ENCODE measurements at places on chromosomes 5 and 9.

GRCh38 chr9:86353655-86354010 lies 577 bp downstream of the TUT7 start:
- peak; percentile 6 for DNase-seq

GRCh38 chr5:23494558-23494957 lies 12.9 kb upstream of the PRDM9 start:
- no peak for DNase-seq

- no peak for DNase-seq
Observed at GRCh38 chr9:7974335-7974960, 174.9 kb upstream of the DMAC1 start.

DNA sequence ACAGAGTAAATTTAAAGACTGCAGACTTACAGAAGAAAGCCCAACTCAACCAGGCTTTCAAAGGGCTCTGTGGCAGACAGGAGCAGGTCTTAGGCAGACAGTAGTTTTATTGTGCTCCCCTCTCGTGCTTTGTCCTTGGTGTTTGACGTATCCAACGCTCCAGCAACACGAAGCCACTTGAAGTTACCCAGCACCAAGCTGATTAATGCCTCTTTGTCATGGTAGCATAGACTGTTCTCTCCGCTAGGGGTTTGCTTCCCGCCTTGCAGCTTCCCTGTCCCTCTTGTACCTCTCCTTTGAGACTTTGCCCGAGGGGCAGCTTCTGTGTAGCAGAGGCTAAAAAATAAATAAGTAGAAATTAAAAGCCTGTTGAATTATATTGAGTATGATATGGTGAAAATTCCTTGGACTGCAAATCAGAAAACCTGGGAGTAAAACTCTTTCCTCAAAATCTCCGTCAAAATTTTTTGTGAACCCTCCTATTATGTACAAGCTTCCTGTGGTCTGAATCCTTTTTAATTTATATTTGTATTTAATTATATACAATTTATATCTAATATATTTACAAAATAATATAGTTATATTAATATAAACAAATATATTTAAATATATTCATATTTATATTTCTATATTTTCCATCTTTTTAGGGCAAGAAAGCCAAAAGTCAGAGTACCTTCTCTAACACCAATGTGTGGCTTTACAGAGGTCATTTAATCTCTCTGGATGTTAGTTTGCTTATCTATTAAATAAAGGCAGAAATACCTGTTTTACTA lies 405.4 kb downstream of the DMAC1 start:
- DNase-seq: no peak

- peak; percentile 14 for DNase-seq
Observed at GRCh38 chr9:2622461-2623287, 1.1 kb downstream of the VLDLR start.

GRCh38 chr5:83973925-83974815 lies 253.5 kb upstream of the HAPLN1 start:
- no peak for DNase-seq

GRCh38 chr9:19924080-19924479 lies 135.2 kb upstream of the SLC24A2 start:
- DNase-seq: no peak

GRCh38 chr9:123929177-123929869 lies 603 bp downstream of the DENND1A start:
- DNase-seq: peak; percentile 36

- no peak for DNase-seq
Observed at GRCh38 chr5:14041528-14042192, 97.2 kb upstream of the DNAH5 start.

DNA sequence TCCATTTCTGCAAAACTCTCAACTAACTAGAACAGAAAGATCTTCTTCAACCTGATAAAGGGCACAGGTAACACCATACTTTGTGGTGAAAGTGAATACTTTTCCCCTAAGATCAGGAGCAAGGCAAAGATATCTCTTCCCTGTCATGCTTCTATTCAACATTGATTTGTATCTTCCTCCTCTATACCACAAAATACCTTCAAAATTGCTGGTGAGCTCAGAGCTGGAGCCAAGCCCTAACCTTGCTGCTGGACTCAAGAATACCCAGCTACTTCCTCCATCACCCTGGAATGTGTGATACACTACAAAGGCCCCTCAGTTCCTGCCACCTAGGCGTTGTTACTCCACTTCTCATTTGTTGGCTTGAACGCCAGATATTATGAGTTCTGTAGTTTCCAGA lies 499.0 kb downstream of the ACTL7B start:
- DNase-seq: no peak

DNA sequence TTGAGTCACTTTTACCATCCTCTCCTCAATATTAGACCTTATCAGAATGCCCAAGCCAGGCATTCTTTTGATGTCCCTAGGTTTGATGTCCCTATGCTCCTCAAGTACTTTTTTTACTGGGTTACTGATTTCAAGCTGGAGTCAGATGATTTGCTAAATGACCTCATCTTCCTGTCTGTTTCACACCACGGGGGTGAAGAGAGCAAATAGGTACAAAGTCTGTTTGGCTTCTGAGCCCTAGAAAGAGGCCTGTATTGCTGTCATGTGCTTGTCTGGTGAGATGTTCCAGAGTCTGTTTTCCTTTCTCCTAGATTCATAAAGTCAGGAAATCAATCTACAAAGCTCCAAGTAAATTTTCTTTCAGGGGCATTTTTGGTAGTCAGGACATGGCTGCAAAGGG lies 12.7 kb upstream of the DAB2 start:
- no peak for DNase-seq

GRCh38 chr5:135703016-135703550 lies 124.3 kb upstream of the CXCL14 start:
- no peak for DNase-seq

DNA sequence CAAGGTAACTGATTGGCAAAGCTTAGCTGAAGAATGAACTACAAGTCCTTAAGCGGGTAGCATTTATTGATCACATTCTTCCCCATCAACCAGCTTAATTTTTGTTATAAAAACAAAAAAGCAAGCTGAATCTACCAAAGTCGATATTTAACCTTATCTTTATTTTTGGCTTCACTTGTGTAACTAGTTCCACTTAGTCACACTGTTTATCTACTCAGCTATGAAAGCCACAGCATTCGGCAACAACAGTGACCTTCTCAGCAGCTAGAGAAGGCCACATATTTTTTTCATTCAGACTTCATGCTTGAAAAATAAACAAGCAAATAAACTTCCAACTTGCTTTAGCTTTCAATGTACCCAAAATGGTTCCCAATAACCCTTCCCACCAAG lies 69.4 kb downstream of the KLHL3 start:
- DNase-seq: no peak

GRCh38 chr9:38243993-38244392 lies 148.5 kb upstream of the ALDH1B1 start:
- DNase-seq: no peak

GRCh38 chr5:14870337-14871213 lies 1.0 kb downstream of the ANKH start:
- DNase-seq: peak; percentile 54

- DNase-seq: no peak
Observed at GRCh38 chr5:102153003-102153759, 142.9 kb downstream of the SLCO4C1 start.

DNA sequence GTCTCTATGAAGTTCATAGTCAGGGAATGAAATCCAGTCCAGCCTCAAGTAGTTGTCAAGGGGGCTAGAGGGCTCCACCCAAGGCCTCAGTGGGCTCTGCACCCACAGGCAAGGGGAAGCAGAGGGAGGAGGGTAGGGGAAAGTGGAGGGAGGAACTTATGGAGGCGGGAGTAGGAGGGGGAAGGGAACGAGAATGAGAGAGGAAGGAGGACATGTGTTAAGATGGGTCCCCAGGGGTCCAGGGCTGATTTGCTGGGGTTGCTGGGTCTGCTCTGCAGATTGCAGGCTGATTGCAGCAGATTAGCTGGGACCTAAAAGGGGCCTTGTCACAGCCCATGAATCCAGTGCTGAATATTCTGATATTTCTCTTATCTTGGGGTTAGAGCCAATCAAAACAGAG lies 166.9 kb upstream of the IL12B start:
- no peak for DNase-seq

- no peak for DNase-seq
Observed at GRCh38 chr9:137506702-137507171, 43.5 kb downstream of the PNPLA7 start.

- DNase-seq: no peak
Observed at GRCh38 chr5:89988998-89989655, 420.4 kb downstream of the CETN3 start.

DNA sequence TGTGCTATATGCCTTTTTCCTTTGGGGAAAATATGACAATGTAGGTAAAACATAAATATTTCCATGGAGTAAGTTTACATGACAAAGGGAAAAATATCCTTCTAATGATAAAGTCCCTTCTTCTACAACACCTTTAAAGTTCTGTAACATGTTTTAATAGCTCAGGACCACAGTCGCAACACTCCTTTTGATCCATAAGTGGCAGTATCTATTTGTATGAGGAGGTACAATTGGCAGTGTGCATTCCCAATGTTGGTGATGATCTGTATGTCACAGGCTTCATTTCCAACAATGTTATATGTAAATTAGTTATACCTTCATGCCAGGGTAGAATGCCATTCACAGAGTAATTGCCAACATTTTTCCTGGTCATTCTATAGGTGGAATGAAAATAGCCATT lies 127.1 kb upstream of the CCNH start:
- DNase-seq: no peak

- no peak for DNase-seq
Observed at GRCh38 chr9:129894120-129894823, 59.0 kb downstream of the USP20 start.

DNA sequence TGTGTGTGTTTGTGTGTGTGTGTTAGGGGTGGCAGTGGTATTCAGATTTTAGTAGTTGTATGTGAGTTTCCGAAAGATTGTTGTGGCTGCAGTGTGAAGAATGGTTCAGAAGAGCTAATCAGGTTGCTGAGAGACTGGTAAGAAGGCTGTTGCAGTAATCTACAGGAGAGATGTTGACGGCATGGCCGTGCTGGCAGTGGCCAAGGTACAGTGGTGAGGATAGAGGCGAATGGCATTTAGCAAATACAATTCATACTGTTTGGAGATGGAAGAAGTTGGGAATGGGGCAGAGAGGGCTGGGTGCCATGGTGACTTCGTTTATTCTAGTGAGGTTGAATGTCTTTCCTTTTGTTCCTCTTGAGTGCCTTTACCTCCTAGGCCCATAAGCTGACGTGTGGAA lies 77.5 kb upstream of the SPATA31D4 start:
- DNase-seq: no peak

GRCh38 chr9:26643826-26644225 lies 248.8 kb downstream of the CAAP1 start:
- DNase-seq: no peak

- DNase-seq: no peak
Observed at GRCh38 chr9:136441191-136441680, 1.6 kb upstream of the INPP5E start.

DNA sequence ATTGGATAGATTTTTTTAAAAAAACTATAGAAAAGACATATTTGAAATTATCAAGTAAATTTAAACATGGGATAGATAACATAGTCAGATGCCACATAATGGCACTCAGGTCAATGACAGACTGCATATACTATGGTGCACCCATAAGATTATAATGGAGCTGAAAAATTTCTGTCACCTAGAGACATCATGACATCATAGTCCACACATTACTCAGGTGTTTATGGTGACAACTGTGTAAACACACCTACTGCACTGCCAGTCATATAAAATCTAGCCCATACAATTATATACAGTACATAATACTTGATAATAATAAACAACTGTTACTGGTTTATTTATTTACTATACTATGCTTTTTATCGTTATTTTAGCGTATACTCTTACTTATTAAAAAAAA lies 58.6 kb downstream of the CPLANE1 start:
- DNase-seq: no peak

DNA sequence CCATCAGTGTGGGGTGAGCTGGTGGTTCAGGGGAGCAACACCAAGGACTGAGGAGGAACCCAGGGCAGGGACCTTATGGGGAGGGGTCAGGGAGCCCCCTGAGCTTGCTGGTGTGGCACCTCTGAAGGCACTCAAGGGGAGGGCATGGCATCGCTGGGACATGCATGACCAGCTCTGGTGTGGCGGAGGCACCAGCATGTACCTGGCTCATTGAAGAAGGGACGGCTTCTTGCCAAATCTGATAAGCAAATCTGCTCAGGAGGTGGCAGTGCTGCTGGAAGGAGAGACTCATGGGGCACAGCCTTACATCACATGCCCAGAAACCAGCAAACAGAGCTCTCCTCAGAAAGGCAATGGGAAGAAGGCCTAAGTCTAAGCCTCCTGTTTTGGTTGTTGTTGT lies 421.8 kb downstream of the SEMA5A start:
- DNase-seq: no peak

- DNase-seq: no peak
Observed at GRCh38 chr5:52760695-52761366, 26.9 kb upstream of the ITGA1 start.

DNA sequence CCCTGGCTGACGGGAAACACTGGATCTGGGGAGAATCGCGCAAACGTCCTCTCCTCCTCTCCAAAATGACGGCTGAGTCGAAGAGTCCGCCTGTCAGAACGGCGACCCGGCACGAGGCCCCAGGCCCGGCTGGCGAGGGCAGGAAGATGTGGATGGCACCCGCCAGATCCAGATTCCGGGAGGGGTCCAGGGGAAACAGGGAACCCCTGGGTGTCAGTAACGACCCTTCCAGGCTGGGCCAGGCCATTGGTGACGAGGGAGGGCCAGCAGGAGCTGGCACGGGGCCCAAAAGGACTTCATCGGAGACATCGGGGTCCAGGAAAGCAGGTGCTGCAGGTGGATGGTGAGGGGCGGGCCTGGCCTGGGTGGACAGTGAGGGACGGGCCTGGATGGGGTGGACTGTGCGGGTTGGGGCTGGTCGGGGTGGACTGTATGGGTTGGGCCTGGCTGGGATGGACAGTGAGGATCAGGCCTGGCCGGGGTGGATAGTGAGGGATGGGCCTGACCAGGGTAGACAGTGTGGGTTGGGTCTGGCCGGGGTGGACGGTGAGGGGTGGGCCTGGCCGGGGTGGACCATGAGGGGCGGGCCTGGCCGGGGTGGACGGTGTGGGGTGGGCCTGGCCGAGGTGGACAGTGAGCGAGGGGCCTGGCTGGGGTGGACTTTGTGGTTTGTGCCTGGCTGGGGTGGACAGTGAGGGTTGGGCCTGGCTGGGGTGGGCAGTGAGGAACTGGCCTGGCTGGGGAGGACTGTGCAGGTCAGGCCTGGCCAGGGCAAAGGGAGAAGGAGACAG lies 14.0 kb downstream of the SLC6A3 start:
- peak; percentile 0 for DNase-seq

GRCh38 chr9:137128862-137129455 lies 10.0 kb upstream of the GRIN1 start:
- DNase-seq: no peak

GRCh38 chr5:38932854-38933408 lies 87.1 kb downstream of the OSMR start:
- no peak for DNase-seq

DNA sequence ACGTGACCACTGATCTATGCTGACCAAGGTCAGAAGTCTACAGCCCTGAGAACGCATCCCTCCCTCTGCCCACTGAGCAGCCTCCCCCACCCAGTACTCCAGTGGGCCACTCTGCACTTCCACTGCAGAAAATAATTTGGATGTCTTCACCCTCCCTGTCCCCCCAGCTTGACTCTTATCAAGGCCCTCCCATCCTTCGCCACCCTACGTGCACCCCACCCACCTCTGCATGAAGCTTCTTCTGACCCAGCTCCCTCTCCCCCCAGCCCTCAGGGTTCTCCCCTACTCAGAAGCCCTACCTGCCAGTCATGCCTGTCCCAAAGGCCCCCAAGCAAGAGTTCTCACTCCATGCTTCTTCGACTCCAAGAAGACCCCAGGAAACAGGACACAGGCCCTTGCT lies 138.5 kb upstream of the FSTL4 start:
- no peak for DNase-seq
